T-helper 22 cell (primary cell): ENCODE measurements at places on chromosomes 11 and 22.

- no peak for DNase-seq
Measured at GRCh38 chr11:33419924-33420323, 162.7 kb downstream of the HIPK3 start.

- DNase-seq = no peak
Measured at GRCh38 chr22:49142891-49143290, 684.8 kb downstream of the BRD1 start.

GRCh38 chr22:25069758-25070481 lies 117.4 kb downstream of the KIAA1671 start:
- no peak for DNase-seq

DNA sequence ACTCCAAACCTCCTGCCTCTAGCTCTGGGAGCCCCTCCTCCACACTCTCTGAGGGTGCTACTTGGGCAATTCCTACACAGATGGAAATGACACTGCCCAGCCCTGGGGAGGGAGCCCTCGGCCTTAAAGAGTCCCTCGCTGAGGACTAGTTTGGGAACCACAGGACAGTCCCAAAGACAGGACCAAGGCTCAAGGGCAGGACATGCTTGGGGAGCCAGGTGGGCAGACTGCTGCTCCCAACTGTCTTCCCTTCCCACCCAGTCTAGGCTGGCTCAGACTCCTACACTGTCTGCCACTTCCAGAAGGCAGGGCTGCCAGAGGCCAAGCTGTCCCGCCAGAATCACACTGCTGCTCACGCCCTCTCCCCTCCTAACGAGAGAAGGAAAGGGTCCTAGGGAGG lies 9.8 kb downstream of the ARRB1 start:
- no peak for DNase-seq

GRCh38 chr11:85170184-85170583 lies 457.0 kb downstream of the DLG2 start:
- no peak for DNase-seq

DNA sequence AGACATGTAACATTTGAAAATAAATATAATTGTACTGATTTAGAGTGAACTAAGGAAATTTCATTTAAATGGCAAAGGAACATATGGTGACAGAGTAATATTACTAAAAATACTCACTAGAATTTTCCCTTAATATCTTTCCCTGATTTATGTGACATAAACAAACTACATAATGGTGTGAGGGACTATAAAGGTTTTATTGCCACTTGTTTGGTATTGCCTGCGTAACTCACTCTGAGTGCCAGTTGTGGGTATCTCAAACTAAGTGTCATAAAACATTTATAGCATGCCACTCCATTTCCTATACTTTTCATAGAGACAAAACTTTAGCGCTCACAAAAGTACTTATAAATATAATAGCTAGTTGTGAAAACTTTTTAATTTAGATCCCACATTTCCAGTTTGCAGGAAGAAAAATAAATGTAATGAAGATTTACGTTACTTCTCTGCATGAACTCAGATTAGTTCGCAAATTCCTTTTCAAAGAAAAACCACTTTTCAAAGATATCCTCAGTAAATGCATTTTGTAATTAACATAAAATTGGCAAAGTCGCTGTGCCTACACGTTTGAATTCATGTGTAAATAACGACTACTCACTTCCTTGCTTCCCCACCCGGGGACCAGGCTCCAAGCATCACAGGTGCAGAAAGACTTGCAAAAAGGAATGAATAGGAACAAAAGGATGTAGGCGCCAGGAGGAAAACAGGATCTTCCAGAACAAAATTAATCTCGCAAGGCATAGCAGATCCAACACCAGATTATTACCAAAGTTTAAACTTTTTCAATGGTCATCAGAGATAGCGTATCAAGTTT lies 1.6 kb upstream of the QSER1 start:
- no peak for DNase-seq

DNA sequence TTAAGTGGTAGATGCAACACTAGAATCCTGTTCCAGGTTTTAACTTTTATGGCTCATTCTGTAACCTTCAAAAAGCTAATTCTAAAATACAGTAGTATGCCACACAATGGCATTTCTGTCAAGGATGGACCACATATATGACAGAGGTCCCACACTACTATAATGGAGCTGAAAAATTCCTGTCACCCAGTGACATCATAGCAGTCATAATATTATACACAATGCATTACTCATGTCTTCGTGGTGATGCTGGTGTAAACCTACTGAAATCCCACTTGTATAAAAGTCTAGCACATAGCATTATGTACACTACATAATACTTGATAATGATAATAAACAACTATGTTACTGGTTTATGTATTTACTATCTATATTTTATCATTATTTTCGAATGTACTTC lies 12.1 kb downstream of the TYR start:
- no peak for DNase-seq

GRCh38 chr11:405954-406795 lies 8.6 kb downstream of the SIGIRR start:
- no peak for DNase-seq

DNA sequence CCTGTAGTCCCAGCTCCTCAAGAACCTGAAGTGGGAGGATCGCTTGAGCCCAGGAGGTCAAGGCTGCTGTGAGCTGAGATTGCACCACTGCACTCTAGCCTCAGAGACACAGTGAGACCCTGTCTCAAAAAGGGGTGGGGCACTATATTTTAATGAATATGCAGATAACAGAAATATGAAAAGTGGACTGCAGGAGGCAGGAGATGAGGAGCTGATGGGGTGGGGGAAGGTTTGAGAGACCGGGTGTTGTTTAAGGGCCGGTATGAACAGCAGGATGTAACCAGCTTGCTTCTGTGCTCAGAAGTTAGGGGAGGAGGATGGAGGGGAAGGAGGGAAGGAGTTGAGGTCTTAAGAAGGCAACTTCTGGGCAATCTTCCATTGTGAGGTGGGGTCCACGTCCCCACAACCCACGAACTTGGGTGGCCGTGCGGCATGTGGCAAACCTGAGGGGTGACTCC lies 1.3 kb upstream of the B4GALNT4 start:
- DNase-seq = no peak
